Stimulated activated CD8-positive, alpha-beta memory T cell treated with anti-CD3 and anti-CD28 coated beads, Interleukin-4, amount 100 ng/mL, for 1 hour (primary cell): ENCODE measurements at places on chromosomes 11 and 22.

- DNase-seq, result no peak
Observed at GRCh38 chr11:108198833-108199232, 23.6 kb downstream of the NPAT start.

- no peak for DNase-seq
Observed at GRCh38 chr22:33330534-33330933, 272.4 kb upstream of the SYN3 start.

- DNase-seq, result no peak
Observed at GRCh38 chr11:121237686-121238658, 54.6 kb upstream of the SC5D start.

DNA sequence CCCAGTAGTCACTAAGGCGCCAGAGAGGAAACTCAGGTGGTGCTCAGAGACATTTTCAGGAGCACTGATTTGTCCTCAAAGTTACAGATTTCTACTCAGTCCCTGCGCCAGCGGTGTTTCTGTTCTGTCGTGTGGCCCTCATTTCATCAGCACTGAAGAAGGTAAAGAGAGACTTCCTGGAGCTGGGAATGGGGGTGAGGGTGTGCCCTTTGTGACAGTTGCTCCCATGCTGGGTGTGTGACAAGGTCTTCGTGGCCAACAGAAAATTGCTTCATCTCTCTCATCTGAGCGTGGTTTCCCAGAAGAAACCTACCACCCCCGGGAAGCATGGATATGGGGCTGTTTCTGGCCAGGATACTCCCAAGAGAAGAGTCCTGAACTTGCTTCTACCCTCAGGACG is 2.0 kb upstream of the PPARA start:
- no peak for DNase-seq

- DNase-seq, result no peak
Observed at GRCh38 chr11:56842814-56843794, 94.6 kb upstream of the OR9G4 start.

GRCh38 chr11:130037058-130037457 is 32.6 kb upstream of the APLP2 start:
- DNase-seq, result no peak

DNA sequence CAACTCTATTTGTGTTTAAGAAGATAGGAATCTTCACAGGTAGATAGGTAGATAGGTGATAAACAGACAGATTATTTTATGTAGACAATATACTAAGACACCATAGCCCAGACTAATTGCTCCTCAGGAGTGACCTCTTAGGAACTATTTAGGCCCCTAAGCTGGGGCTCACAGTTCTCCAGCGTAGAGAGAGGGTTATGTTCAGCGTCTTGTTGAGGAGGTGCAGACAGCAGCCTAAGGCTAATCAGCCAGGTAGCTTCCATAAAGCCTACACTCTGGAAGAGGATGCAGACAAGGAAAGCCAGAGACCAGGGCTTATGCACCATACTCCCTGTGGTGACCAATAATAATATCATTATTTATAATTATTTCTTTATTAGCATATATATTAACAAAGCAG is 705.2 kb downstream of the LRRC4C start:
- no peak for DNase-seq

DNA sequence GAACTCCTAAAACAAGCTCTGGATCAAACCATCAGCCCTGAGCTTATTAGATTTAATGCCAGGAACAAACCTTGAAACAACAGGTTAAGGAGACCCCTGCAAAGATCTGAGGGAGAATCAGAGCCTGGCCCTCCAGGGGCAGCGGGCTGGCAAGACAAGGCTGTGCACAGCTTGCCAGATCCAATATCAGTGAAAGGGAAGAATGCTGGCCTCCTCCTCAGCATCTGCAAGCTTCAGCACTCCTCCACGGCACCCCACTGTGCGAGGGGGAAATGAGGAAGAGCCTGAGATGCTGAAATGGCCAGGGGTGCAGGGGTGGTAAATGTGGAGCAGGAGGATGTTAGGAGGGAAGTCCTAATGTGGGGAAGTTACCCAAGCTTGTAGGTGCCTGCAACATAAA is 167.0 kb downstream of the TENM4 start:
- DNase-seq, result no peak

DNA sequence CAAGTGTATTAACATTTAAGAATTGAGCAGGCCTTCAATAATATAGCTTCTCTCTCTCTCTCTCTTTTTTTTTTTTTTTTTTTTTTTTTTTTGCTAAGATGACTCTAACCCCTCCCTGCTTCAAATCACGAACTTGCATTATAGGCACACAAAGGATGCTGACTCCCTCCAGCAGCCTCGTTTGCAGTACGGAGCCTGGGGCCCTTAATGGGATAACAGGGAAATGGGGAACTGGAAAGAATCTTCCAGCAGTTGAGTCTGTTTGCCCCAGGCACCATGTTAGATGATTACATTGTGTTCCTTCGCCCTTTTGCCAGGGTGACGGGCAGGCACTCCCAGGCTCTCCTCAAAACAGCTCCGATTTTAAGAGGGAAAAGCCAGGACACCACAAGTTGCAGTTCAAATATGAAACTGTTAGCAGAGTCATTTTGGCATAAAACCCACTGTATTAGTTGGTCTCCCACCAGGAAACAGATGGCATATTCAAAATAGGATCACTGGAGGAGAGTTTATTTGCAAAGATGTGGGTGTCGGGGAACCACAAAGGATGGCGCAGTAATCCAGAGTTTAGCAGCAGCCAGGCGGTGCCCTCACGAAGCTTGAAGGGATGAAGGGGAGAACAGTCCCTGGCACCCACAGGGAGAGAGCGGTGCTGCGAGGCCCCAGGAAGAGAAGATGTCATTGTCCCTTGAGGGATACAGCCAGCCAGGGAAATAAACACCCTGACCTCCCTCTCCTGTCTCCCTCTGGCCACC is 26.5 kb upstream of the TREH start:
- no peak for DNase-seq
